ENCODE measurements at places on chromosomes 16 and 17.

GRCh38 chr16:27290562-27290961 is 22.0 kb upstream of the NSMCE1 start:
- no peak for DNase-seq
- no peaks in the 10 kb centered on the region for H3K27me3 ChIP-seq
- H3K4me1 ChIP-seq, result peaks cover 6% of the 10 kb centered on the region
- no peak overlapping the region for H3K27ac ChIP-seq
- H3K4me3 ChIP-seq, result no peak overlapping the region

DNA sequence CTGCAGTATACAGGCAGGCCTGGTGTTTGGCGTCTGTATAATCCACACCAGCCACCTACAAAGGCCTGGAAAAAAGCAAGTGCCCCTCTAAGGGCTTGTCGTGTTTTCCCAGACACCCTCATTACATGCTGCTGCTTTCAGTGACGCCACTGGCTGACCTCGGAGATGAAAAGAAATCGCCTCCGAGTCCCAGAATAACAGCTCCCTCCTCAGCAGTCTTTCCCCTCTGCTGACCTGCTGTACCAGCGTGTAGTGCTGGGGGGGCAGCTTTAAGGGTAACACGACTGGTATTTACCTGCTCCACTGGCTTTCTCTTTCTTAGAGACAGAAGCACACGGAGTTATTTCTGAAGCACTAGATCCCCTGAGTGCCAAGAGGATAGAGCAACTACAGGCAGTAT is 296.8 kb downstream of the GRIN2A start:
- H3K36me3 ChIP-seq, result no peaks in the 10 kb centered on the region
- no peak for DNase-seq
- no peak overlapping the region for H3K4me3 ChIP-seq
- H3K27me3 ChIP-seq, result no peaks in the 10 kb centered on the region
- no peak overlapping the region for H3K27ac ChIP-seq

- no peak overlapping the region for H3K4me3 ChIP-seq
- H3K27me3 ChIP-seq, result peaks cover 37% of the 10 kb centered on the region
- no peak overlapping the region for H3K27ac ChIP-seq
- H3K4me1 ChIP-seq, result no peaks in the 10 kb centered on the region
- H3K36me3 ChIP-seq, result no peaks in the 10 kb centered on the region
- DNase-seq, result no peak
Measured at GRCh38 chr17:157901-158300, 20.5 kb downstream of the SCGB1C2 start.

DNA sequence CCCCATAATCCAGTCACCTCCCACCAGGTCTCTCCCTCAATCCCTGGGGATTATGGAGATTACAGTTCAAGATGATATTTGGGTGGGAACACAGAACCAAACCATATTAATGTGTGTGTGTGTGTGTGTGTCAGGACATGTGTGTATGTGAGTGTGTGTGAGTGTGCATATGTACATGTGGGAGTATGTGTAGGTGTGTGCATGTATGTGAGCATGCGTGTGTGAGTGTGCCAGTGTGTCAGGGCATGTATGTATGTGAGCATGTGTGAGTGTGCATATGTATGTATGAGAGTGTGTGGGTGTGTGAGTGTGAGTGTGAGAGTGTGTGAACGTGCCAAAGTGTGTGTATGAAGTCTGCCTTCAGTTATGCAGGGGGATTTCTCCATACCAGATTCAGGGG is 37.8 kb downstream of the RGS9 start:
- peaks cover 41% of the 10 kb centered on the region for H3K4me1 ChIP-seq
- H3K27me3 ChIP-seq, result no peaks in the 10 kb centered on the region
- H3K36me3 ChIP-seq, result peaks cover 9% of the 10 kb centered on the region
- no peak overlapping the region for H3K27ac ChIP-seq
- DNase-seq, result no peak

DNA sequence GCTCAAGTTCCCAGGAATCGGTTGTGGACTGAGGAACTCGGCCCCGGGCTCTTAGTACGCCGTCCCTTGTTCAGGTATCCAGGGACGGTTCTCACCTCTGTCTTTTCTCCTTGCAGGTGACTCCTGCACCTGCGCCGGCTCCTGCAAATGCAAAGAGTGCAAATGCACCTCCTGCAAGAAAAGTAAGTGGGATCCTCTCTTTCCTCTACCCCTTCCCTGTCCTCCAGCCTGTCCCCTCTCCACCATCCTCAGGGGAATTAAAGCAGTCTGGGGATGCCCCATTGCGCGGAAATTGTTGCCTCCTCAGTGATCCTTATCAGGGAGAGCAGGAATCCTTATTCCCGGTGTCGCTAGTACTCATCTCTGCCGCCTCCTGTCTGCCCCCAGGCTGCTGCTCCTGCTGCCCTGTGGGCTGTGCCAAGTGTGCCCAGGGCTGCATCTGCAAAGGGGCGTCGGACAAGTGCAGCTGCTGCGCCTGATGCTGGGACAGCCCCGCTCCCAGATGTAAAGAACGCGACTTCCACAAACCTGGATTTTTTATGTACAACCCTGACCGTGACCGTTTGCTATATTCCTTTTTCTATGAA is 585 bp downstream of the MT2A start:
- peaks cover 5% of the 10 kb centered on the region for H3K36me3 ChIP-seq
- peak overlapping the region; percentile 98 for H3K4me3 ChIP-seq
- H3K27ac ChIP-seq, result peak overlapping the region; percentile 91
- no peaks in the 10 kb centered on the region for H3K27me3 ChIP-seq

GRCh38 chr16:80046848-80047247 is 446.3 kb upstream of the MAF start:
- H3K36me3 ChIP-seq, result peaks cover 3% of the 10 kb centered on the region
- H3K27me3 ChIP-seq, result peaks cover 40% of the 10 kb centered on the region
- no peak overlapping the region for H3K27ac ChIP-seq
- no peak overlapping the region for H3K4me3 ChIP-seq
- no peak for DNase-seq
- H3K4me1 ChIP-seq, result no peaks in the 10 kb centered on the region

GRCh38 chr17:48484850-48485249 is 46.0 kb downstream of the HOXB1 start:
- no peaks in the 10 kb centered on the region for H3K27me3 ChIP-seq
- H3K4me3 ChIP-seq, result no peak overlapping the region
- no peaks in the 10 kb centered on the region for H3K4me1 ChIP-seq
- no peak for DNase-seq

DNA sequence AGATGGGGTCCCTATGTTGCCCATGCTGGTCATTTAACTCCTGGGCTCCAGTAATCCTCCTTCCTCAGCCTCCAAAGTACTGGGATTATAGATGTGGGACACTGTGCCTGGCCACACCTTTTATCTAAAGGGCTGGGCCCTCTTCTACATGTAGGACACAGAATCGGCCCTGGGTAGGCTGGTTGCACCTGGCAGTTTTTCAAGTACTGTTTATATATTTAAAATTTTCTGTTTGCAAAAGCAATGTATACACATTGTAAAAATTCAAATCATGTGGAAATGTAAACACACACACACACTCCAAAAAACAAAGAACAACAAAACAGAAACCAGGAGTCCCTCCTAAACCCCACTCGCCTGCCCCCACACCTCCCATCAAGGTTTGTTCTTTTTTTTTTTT is 28.1 kb upstream of the SIAH1 start:
- H3K4me1 ChIP-seq, result no peaks in the 10 kb centered on the region
- no peaks in the 10 kb centered on the region for H3K36me3 ChIP-seq
- no peak for DNase-seq

DNA sequence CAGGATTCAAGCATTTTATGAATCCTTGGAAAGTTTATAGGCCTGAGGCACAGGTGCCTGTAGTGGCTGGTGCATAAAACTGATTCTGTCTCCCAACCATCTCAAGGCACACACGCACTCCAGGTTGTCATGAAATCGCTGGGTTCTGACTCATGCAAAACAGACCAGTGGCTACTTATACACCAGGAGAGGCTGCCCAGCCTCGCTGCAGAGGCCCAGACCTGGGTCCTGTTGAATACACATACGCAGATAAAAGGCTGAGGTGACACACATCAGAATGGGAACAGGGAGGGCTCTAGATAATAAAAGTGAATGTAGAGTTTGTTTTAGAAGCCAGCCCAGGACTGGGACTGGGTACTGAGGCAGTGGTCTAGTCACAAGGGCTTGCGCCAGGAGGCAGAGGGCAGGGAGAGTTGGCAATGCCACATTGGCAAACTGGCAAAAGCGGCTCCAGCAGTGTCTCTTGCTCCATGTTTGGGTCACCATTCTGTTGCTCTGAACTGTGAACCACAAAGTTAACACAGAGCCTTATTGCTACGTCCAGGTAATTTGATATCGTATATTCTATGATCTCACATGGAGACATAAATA is 13.6 kb downstream of the OR1D5 start:
- H3K27me3 ChIP-seq, result no peaks in the 10 kb centered on the region
- H3K36me3 ChIP-seq, result peaks cover 8% of the 10 kb centered on the region
- no peak overlapping the region for H3K27ac ChIP-seq
- DNase-seq, result no peak

DNA sequence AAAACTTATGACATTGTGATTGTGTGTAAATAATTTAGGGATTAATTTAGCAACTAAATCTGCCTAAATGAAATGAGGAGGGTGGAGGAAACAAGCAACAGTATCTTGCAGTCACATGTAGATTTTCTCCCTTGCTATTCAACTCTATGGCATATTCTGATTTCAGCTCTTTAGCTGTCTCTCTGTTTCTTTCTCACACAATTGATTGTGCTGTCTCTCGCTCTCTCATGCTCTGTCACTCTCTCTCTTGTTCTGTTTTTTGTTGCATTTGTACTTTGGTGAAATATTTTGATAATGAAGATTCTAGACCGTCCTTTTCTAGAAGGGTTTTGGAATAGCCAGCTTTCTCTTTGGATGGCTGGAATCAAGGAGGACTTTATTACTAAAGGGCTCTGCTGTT is 70.6 kb downstream of the BCAS3 start:
- H3K4me1 ChIP-seq, result peaks cover 6% of the 10 kb centered on the region
- H3K27ac ChIP-seq, result no peak overlapping the region
- DNase-seq, result no peak
- H3K27me3 ChIP-seq, result no peaks in the 10 kb centered on the region
- no peak overlapping the region for H3K4me3 ChIP-seq

DNA sequence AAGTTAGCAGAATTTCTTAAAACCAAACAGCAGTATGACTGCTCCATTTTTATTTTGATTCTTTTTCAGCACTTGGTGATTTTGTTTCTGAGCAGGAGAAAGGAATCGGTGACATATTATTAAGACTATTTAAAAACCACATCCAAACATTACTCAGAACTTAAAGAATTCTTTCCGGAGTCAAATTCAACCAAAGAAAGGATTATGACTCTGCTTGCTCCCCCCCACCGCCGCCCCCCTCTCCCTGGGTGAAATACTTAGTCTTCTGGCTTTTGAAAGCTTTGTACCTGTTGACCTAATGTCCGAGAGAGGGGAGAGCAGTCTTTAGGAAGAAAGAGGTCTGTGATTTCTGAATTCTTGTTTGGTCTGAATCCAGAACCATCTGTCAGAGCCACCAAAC is 17.9 kb upstream of the COL1A1 start:
- no peak overlapping the region for H3K4me3 ChIP-seq
- no peaks in the 10 kb centered on the region for H3K4me1 ChIP-seq
- no peak for DNase-seq
- H3K27me3 ChIP-seq, result peaks cover 35% of the 10 kb centered on the region
- no peak overlapping the region for H3K27ac ChIP-seq
- H3K36me3 ChIP-seq, result no peaks in the 10 kb centered on the region

- peak overlapping the region; percentile 71 for H3K27ac ChIP-seq
- peak; percentile 32 for DNase-seq
- H3K36me3 ChIP-seq, result peaks cover 24% of the 10 kb centered on the region
- H3K27me3 ChIP-seq, result no peaks in the 10 kb centered on the region
Measured at GRCh38 chr17:78381601-78382232, 3.3 kb downstream of the PGS1 start.

DNA sequence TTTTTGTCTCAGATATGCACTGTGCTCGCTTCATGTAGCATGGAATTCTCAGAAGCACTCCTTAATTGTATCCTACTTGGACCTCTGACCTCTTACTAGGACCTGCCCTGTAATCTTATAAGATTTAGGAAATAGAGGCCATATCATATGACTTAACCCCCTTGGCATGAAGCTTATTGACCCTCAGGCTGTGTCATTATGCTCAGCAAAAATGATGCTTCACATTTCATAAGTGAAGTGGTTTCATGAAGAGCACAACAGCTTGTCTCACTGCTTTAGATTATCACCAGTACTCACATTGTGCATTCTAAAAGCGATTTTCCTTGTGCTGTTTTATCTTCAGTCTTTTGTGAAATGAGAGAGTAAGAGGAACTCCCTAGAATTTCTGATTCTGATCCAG is 6.4 kb downstream of the PHKB start:
- no peaks in the 10 kb centered on the region for H3K27me3 ChIP-seq
- H3K4me1 ChIP-seq, result peaks cover 45% of the 10 kb centered on the region
- DNase-seq, result no peak
- no peak overlapping the region for H3K27ac ChIP-seq

DNA sequence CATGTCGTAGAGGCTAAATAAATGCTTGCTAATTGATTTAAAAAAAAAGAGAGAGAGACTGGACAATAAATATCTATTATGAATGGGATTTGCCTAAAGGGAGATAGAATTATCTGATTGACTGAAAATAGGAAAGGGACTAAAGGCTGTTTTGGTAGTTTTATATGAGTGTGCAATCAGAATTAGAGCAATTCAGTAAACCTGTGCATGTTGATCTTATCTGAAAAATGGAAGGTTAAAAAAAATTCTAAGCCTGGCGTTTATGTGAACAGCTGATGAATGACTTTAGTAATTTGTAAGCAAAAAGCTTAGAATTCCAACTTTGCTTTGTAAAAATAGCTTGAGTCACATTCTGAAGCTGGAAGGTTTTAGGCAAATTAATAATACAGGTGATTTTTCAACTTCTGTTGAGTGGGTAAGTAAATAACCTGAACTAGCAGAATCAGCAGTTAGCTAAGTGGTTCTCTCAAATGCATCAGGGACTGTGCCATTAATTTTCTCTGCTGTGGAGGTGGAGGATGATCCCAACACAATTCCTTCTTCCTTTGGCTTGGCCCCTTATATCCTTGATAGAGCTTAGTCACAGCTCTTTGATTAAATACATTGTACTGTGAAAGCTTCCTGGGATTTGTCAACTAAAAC is 254.4 kb downstream of the PHKB start:
- no peak for DNase-seq
- H3K36me3 ChIP-seq, result no peaks in the 10 kb centered on the region
- no peak overlapping the region for H3K4me3 ChIP-seq
- H3K27me3 ChIP-seq, result peaks cover 11% of the 10 kb centered on the region
- no peak overlapping the region for H3K27ac ChIP-seq

- no peak overlapping the region for H3K4me3 ChIP-seq
- DNase-seq, result no peak
- H3K27me3 ChIP-seq, result no peaks in the 10 kb centered on the region
- peaks cover 2% of the 10 kb centered on the region for H3K36me3 ChIP-seq
- peaks cover 17% of the 10 kb centered on the region for H3K4me1 ChIP-seq
Measured at GRCh38 chr17:1473841-1474240, 17.8 kb upstream of the CRK start.

DNA sequence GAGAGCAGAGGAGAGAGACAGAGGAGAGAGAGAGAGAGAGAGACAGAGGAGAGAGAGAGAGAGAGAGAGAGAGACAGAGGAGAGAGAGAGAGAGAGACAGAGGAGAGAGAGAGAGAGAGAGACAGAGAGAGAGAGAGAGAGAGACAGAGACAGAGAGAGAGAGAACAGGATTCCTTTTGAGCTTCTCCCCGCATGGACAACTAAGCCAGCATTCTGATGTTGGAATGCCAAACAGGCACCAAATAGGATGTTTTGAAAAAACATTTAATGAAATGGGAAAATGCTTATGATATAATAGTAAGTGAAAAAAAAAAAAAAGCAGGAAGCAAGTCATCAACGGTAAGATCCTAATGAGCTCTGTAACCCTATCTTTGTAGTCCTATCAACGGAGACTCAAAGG is 60.7 kb downstream of the ARSG start:
- peaks cover 13% of the 10 kb centered on the region for H3K36me3 ChIP-seq
- H3K27me3 ChIP-seq, result no peaks in the 10 kb centered on the region
- no peak for DNase-seq
- peak overlapping the region; percentile 96 for H3K27ac ChIP-seq
- peaks cover 82% of the 10 kb centered on the region for H3K4me1 ChIP-seq

Measured in central memory CD8-positive, alpha-beta T cell (primary cell).